ENCODE measurements at places on chromosomes 5 and 9.

GRCh38 chr9:129322022-129322621, 144.1 kb upstream of the IER5L start:
- no peak for DNase-seq

- peak; percentile 84 for DNase-seq
Observed at GRCh38 chr5:43484106-43484849, 613 bp upstream of the TMEM267 start.

DNA sequence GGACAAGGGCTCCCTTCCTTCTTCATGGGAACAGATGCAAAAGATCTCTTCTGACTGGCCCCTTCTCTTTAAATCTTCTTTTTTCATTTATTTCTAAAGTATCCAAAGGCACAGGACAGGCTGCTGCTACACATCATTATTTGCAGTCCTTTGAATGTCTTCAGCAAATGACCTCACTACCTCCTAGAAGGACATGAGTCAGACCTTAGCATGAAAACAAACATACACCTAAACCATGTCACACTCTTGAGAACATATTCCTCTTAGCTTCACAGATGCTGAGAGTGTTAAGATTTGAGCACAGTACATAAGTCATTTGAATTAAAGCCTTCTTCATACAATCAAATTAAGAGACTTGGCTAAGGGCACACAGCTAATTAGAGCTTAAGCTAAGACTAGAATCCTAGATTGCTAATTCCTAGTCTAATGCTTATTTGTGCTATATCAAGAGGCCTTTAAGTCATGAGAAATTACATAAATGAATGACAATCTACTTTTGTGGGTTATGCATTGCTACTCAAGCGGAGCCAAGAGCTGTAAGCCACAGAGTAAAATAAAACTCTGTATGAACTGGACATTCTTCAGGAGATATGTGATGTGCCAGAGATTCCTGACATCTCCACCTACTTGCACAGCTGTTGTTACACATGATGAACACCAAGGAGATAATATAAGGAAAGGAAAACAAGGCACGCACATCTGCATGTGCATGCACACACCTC, 109.1 kb upstream of the PTGER4 start:
- no peak for DNase-seq

GRCh38 chr5:30581198-30581935, 612.1 kb upstream of the CDH6 start:
- DNase-seq: no peak

DNA sequence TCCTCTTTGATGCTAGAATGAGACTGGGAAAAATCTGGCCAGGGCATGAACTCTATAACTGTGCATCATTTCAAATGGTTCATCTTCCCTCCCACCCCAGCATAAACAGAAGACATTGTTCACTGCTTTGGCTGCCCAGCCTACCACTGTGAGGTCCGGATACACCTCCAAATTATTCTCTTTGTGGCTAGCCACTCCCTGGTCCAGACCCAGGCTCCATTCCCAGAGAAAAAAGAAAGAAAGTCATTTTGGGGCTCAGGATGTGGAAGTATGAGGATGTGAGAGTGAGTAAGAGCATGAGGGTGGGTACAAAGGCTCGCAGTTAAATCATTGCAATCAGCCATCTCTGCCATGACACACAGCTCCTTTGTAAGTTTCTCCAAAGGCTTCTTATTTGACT, 559.2 kb downstream of the PSAT1 start:
- DNase-seq: no peak

GRCh38 chr5:161399996-161400562, 146.4 kb downstream of the GABRB2 start:
- DNase-seq: no peak

- DNase-seq: no peak
Observed at GRCh38 chr5:124718380-124718789, 28.1 kb downstream of the ZNF608 start.

DNA sequence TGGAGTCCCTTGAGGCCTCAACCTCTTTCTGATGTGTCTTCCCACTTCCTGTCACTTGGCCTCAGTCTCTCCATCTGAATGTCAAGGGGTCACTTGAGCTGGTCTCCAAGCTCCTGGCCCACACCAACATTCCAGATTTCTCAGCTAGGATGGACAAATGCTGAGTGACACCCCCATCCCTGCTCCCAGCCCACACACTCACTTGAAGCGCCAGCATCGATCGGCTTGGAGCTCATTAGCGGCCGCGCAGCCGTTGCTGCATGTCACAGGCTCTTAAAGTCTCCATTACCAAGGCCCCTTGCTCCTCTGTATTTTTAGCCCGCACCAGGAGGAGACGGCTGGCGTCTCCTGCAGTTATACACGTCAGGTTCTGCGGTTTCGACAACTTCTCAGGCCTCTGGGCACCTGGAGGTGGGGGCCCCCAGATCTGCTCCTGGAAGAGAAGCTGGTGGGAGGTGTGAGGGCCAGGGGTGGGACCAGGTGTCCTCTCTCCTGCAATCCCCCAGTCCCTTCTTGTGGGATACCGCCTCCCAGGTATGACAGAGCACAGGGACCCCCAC, 33.4 kb upstream of the ARAP3 start:
- DNase-seq: no peak

- no peak for DNase-seq
Observed at GRCh38 chr9:93898026-93898425, 57.1 kb downstream of the BARX1 start.

DNA sequence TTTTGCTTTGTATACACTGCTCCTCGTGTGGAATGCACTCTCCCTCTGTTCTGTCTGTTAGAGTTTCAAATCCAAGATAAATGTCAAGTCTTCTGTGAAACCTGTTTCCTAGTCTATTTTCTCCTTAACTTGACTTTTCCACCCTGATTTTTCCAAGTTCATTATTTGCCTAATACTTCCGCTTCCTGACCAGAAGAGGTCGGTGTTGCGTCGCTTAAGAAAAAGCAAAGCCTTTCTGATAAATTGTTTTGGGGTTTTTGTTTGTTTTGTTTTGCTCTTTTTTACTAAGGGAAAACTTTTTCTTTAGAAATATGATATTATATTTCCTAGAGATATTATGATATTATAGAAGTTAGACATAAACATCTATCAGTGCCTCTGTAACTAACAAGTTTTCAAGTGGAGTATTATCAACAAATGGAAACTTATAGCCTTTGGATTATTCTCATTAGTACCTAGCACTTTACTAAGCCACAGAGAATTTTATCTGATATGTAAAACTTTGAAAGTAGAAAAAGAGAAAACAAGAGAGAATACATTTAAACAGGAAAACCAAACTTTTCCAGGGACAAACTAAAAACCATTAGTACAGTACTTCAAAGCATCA, 55.8 kb downstream of the PHAX start:
- no peak for DNase-seq

DNA sequence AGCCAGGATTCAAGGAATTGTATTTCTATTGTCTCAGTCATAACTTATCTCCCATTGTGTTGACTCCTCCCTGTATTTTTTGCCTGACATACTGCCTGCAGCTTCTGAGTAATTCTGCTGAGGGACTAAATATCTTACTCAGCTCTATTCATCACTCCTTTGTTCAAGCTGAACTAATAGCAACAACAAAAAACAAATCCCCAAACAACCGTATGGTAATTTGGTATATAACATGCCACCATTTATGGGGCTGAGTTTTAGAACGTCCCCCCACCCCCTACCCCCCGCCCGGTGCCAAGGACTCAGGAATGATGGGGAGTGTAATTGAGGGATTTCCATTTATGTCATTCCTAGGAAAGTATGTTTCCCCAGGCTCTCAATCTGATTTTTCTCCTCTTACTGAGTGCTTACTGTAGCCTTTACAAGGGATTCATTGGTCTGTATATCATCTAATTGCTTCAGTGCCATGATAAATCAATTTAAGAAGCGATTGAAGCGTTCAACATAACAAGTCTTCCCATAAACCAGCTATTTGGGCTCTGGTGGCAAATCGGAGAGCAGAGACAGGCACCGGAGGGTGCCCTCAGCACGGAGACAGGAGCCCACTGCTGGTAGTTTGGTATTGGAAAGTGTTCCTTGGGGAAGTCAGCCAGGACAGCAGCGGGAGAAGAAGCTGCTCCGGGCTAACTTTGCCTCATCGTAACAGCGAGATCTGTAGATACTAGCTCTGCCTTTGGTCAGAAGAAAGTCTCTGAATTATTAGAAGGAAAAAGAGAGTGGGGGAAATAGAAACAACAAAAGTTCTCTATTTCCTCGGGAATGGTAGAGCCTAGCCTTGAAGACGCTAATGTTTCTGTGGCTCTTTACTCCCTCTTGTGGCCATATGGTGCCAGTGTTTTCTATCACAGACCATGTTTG, 40.7 kb upstream of the HSD17B4 start:
- DNase-seq: no peak

- no peak for DNase-seq
Observed at GRCh38 chr5:34639852-34640626, 16.1 kb upstream of the RAI14 start.

DNA sequence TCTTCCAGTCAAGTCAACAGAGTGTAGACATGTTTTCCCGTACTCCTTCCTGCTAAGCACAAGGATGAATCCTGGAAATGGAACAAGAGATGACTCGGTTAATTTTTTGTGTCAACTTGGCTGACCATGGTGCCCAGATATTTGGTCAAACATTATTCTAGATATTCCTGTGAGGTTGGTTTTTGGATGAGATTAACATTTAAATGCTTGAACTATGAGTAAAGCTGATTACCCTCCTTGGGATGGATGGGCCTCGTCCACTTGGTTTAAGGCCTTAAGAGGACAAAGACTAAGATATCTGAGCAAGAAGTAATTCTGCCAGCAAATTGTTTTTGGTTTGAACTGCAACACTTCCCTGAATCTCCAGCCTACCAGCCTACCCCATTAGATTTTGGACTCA, 338.1 kb upstream of the MSX2 start:
- no peak for DNase-seq

DNA sequence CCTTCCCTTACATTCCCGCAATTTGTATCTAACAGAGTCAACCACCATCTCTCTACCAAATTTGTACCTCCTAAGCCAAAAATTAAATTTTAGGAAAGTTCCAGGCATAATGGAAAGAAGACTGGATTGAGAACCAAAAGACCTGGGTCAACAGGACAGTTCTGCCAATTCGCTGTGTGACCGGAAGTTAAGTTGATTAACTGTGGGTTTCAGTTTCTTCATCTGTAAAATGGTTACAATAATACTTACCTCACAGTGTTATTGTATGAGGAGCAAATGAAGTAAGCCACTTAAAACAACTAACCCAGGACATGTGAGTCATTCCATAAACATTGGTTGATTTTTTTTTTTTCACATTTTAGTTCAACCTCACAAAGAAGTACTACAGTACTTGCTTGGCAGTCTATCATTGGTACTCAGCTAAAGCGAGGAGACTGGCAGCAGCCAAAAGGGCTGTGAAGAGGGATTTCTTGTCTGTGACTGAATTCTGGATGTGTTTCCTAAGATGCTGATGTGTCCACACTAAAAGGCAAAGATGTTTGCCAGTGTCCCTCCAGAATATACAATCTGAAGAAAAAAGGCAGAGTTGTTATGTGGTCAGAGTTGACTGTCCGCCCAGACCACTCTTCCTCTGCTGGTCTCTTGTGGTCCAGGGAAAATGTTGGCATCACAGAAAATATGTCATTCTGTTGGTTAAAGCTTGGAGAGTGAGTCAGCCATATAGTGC, 198.6 kb downstream of the TLE1 start:
- no peak for DNase-seq

GRCh38 chr9:130186839-130187522, 14.8 kb downstream of the NCS1 start:
- DNase-seq: no peak

DNA sequence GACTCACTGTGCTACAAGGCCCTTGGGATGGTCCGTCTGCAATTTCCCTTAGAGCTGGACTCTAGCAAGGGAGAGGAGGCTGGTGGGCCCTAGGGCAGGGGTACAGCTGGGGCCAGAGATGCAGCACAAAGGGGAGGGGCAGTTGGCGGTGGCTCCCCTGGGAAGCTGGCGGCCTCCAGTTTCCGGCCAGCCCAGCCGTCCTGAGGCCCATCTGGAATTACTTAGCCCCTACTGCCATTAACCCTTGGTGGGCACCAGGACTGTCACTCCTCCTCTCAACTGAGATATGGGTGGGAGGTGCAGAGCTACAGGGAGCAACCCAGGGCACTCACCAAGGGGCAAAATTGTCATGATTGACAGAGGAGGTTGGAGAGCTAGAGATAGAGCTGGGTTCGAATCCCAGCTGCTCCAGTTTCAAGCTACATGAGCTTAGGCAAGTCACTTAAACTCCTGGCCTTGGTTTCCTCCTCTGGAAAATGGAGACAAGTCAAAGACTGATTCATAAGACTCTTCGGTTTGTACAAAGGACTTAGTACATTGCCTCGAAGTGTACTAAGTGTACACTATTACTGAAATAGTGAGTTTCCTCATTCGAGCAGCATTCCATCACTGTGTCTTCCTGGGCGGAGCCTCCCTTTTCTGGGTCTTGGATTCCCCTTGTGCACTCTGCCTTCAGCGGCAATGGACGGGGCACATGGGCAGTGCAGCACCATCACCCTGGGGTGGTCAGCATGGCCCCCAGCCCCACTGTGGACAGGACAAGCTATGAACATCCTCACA, 2.7 kb upstream of the PDGFRB start:
- DNase-seq: no peak

DNA sequence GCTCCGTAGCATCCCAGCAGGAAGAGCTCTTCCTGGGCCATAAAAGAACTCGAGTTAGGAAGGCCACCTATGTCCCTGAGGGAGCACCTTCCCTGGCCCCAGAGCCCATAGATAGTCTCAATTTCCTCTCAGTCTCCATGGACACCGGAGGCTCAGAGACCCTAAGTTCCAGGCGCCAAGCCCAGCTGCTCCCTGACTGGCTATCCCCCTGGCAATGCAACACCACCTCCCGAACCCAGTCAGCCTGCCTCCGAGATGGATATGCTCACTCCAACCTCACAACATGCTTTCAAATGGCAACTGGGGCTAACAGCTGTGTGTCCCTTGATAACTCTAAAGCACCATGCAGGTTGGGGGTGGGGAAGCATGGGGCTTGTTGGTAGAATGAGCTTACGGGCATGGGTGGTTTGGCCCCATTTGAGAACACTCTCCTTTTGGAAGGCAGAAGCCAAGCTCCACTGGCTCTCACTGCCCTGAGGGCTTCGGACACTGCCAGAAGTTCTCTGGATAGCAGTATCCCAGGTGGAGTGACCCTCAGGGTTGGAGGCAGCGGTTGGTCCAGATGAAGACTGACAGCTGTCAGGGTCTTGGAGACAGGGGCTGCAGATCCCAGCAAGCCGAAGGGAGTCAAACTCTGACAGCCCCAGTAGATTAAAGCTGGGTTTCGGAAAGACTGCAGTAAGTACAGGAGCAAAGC, 165.3 kb downstream of the PAX5 start:
- DNase-seq: no peak

DNA sequence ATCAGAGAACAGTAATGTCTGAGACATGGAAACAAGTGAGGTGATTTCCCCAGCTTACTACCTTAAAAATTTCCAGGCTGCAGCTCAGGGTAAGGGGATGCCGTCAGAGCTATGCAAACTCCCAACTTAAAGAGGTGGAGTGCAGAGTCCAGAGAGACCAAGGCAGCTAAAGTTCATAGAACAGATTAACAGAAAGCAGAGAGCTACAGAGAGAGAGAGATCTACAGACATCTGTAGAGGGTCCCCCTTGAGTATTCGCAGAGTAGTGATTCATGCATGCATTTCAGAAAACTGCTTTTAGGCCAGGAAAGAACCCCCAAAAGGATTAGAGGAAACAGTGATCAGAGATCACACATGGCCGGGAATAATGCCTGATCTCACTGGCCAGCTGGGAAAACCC, 306.2 kb upstream of the PUM3 start:
- DNase-seq: no peak

Data from activated effector memory CD4-positive, alpha-beta T cell treated with Interleukin-2 at 50 U/mL for 16 hours (primary cell).